Fibroblast of lung (primary cell): ENCODE measurements at places on chromosomes 5 and 9. TPM values are rescaled to one million over a fixed set of nuclear protein-coding genes. Genes with fewer than 3 reads are reported as not detected.

GRCh38 chr9:29422438-29422837 is 1849.2 kb upstream of the C9orf72 start:
- H3K4me1 ChIP-seq = no peaks in the 10 kb centered on the region
- H3K4me3 ChIP-seq = no peak overlapping the region
- no peak for DNase-seq
- no peaks in the 10 kb centered on the region for H3K36me3 ChIP-seq

DNA sequence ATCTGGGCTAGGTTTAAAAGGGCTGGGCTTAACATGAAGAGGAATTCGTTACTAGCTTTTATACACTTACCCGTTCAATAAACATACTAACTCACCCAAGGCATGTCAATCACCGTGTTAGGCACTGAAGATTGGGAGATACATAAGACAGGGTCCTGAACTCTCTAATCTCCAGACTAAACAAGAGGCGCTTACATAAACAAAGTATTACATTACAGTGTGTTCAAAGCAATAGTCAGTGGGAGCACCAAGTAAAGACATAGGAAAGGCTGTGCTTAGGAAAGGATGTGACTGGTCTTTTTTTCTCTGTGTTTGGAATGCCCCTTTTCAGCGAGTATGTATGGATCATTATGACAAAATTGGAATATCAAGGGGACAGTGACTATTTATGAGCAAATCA is 203.6 kb upstream of the ADRA1B start:
- H3K27ac ChIP-seq = no peak overlapping the region
- no peak overlapping the region for H3K4me3 ChIP-seq

DNA sequence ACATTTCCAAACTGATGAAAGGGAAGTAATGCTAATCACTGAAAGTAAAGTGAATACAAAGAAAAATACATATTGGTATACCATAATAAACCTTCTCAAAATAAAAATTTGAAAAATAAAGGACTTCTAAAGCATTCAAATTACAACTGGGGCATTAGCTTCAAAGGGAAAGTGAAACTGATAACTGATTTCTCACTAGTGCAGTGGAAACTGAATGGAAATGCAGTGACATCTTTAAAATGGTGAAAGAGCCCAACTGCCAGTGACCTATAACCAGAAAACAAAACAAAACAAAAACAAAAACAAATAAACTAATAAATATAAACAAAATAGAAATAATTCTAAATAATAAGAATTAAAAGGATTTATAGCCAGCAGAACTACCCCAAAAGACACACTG is 297.5 kb upstream of the GRIN3A start:
- no peaks in the 10 kb centered on the region for H3K36me3 ChIP-seq
- H3K27me3 ChIP-seq = no peaks in the 10 kb centered on the region
- H3K4me1 ChIP-seq = no peaks in the 10 kb centered on the region
- no peak overlapping the region for H3K27ac ChIP-seq
- DNase-seq = no peak
- no peak overlapping the region for H3K4me3 ChIP-seq

Gene ABLIM3
- total RNA-seq = 37.2 and 48.1 TPM in 2 replicates

Gene TEX48
- total RNA-seq = not detected in 2 replicates

DNA sequence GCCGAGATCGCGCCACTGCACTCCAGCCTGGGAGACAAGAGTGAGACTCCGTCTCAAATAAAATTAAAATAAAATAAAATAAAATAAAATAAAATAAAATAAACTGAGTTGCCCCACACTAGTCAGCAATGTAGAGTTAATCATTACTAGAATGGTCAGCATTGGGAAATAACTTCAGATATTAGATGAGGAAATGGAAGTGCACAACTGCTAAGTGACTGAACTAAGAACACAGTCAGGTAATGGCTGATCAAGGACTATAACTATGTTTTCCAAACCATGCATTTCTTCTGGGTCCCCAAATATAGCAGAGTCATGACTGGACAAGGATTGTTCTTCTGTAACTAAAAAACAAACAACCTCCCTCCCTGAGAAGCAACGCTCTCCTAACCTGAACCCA is 17.1 kb downstream of the OTP start:
- DNase-seq = no peak
- H3K27me3 ChIP-seq = peaks cover 7% of the 10 kb centered on the region
- no peak overlapping the region for H3K27ac ChIP-seq
- H3K36me3 ChIP-seq = no peaks in the 10 kb centered on the region
- no peak overlapping the region for H3K4me3 ChIP-seq

DNA sequence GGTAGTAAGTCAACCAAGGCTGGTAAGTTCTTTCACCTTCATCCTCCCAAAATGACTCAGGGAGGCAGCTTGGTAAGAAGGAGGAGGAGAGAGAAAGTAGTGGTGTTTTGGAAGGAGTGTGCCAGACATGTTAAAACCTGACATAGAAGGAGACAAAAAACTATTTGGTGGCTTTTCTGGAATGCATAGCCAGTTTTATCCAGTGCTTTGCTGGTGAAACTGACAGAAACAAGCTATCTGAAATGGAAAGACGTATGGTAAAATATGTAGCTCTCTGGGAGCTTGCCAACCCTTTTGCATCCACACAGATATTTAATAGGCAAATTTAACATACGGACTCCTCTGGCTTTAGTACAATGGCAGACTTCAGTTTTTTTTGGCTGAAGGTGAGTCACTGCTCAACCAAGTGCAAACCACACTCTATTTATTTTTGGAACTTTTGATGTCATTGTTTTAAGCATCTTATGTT is 45.4 kb downstream of the RAB14 start:
- peak; percentile 90 for DNase-seq
- H3K27me3 ChIP-seq = no peaks in the 10 kb centered on the region
- H3K4me1 ChIP-seq = no peaks in the 10 kb centered on the region
- no peak overlapping the region for H3K4me3 ChIP-seq
- peaks cover 2% of the 10 kb centered on the region for H3K36me3 ChIP-seq

Gene CAMLG
- 60.1 and 69.1 TPM in 2 replicates for total RNA-seq

- H3K27ac ChIP-seq = no peak overlapping the region
- no peaks in the 10 kb centered on the region for H3K4me1 ChIP-seq
- DNase-seq = peak; percentile 72
- H3K36me3 ChIP-seq = no peaks in the 10 kb centered on the region
- no peak overlapping the region for H3K4me3 ChIP-seq
These were observed 26.0 kb downstream of the GABRP start for GRCh38 chr5:170809551-170809950.

DNA sequence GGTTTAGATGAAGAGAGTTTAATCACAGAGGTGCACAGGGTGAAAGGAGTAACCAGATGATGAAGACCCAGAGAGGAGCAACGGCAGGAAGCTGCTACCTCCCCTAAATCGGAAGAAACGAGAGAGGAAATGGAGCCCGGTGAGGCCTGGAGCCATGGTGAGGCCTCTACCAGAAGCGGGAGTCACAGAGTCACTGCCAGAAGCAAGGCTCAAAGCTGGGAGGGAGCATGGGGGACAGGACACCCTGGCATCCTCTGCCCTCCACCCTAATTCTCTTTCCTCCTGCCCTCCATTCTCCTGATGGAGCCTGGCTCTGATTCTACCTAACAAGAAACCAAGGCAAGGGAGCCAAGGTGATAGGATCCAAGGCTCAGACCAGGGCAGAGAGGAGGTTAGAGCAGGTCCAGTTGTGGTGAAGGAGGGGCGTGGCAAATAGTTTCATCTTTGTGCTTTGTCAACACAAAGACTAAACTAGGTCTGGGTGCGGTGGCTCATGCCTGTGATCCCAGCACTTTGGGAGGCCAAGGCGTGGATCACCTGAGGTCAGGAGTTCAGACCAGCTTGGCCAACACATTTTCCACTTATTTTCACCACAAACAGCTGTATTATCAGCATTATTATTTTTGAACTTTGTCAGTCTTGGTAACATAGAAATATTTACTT is 134.4 kb upstream of the RAI14 start:
- no peaks in the 10 kb centered on the region for H3K36me3 ChIP-seq
- H3K27ac ChIP-seq = no peak overlapping the region
- H3K4me1 ChIP-seq = peaks cover 13% of the 10 kb centered on the region
- H3K27me3 ChIP-seq = no peaks in the 10 kb centered on the region
- no peak for DNase-seq

Gene TMEM174
- total RNA-seq = not detected in 2 replicates

DNA sequence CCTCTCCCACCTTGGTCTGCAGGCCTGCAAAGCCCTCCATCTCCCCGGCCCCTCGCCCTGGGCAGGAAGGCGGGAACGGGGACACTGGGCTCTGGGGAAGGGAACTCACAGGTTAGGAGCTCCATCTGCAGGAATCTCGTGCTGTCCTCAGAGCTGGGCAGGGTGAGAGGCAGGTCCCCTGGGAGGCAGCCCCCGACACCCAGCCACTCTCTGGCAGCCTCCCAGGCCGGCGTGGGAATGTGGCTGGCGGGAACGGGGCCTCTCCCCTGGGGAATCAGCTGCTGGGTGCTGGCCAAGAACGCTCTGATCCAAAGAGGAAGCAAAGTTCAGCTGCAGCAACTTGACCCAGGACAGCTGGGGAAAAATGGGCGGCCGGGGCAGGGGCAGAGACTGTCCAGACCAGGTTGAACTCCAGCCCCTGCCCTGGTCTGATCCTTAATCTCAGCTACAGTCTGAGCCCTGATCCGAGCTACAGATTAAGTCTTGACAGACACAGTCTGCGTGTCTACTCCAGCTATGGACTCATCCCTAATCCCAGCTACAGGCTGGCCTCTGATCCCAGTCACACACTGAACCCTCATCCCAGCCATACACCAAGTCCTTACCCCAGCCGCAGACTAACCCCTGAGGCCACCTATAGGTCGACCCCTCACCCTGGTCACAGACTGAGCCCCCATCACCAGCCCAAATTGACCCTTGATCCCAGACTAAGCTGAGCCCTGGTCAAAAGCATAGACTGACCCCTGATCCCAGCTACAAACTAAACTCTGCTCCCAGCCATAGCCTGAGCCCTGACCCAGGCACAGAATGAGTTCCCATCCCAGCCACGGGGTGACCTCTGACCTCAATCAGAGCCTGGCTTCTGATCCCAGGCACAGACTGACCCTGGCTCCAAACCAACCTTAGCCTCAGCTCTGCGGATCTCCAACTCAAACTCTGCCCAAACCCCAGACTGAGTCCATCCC is 37.3 kb upstream of the EGFL7 start:
- peak; percentile 47 for DNase-seq
- H3K27ac ChIP-seq = peak overlapping the region; percentile 14
- H3K36me3 ChIP-seq = no peaks in the 10 kb centered on the region
- H3K4me1 ChIP-seq = peaks cover 9% of the 10 kb centered on the region

GRCh38 chr5:76537073-76537543 is 86.1 kb downstream of the F2RL2 start:
- no peak overlapping the region for H3K27ac ChIP-seq
- H3K36me3 ChIP-seq = no peaks in the 10 kb centered on the region
- DNase-seq = peak; percentile 53
- H3K4me1 ChIP-seq = no peaks in the 10 kb centered on the region
- no peak overlapping the region for H3K4me3 ChIP-seq
- no peaks in the 10 kb centered on the region for H3K27me3 ChIP-seq

DNA sequence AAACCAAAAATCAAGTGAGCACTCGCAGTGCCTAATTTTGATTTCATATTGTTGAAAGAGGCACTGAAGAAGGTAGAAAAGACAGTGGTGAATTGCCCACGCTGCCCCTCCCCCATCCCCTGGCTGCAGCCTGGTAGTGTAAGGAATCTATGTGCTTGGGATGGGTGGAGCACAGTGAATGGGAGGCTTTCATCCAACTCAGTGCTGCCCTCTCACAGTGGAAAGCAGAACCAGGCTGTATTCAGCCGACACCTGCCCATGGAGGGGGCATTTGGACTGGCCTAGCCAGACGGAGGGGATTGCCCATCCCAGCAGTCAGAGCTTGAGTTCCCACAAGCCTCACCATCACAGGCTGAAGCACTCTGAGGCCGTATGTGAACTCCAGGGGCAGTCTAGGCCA is 800.4 kb upstream of the DMAC1 start:
- H3K4me3 ChIP-seq = no peak overlapping the region
- no peaks in the 10 kb centered on the region for H3K4me1 ChIP-seq
- no peaks in the 10 kb centered on the region for H3K27me3 ChIP-seq
- no peak overlapping the region for H3K27ac ChIP-seq
- H3K36me3 ChIP-seq = no peaks in the 10 kb centered on the region

DNA sequence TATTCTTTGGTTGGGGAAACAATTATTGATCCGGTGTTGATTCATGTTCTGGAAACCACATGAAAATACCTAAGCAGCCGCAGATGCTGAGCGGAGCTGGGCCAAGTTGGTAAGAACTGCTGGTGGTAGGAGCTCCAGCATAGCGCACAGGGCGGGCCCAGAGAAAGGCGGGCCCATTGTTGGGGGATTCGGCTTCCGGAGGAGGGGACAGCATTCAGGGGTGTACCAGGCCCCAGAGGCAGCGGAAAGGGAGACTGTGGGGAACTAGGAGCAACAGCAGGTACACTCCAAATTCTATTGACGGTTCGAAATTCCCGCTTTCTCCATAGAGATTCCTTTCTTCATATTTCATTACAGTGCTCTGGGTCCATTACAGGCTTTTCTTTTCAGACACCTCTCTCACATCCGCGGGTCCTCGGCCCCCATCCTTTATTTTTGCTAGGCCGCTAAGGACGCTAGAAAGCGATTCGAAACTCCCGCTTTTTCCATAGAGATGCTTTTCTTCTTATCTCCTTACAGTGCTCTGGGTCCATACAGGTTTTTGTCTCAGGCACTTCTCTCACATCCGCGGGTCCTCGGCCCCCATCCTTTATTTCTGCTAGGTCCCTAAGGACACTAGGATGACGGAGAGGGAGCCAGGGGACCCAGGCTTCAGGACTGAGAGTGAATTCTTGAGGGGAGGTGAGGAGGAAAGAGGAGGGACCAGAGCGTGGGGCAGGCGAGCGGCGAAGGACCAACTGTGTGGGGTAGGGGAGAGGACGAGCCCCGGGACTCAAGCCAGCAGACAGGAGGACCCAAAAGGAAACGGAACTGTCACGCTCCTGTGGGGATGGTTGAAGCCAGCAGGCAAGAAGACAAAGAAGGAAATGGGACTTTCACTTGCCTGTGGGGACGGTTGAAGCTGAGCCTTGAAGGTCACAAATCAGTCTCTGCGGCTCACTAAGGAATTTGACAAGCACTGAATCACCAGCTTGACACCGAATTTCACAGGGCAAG is at the start of gene CCDC152:
TSS of gene CCDC152 (plus strand) at position 213 of the 996 bp plus-strand sequence. CDS start 2,304 bp downstream, outside the sequence.
- H3K27me3 ChIP-seq = no peaks in the 10 kb centered on the region
- DNase-seq = peak; percentile 51
- no peaks in the 10 kb centered on the region for H3K36me3 ChIP-seq
- H3K27ac ChIP-seq = no peak within 1 kb of the TSS
- no peaks in the 10 kb centered on the region for H3K4me1 ChIP-seq

- H3K4me3 ChIP-seq = no peak overlapping the region
- DNase-seq = no peak
- no peaks in the 10 kb centered on the region for H3K27me3 ChIP-seq
- H3K4me1 ChIP-seq = peaks cover 2% of the 10 kb centered on the region
- no peaks in the 10 kb centered on the region for H3K36me3 ChIP-seq
- no peak overlapping the region for H3K27ac ChIP-seq
These were observed 3.8 kb downstream of the SRD5A1 start for GRCh38 chr5:6637022-6637421.

GRCh38 chr5:127506616-127507015 is 10.8 kb upstream of the PRRC1 start:
- no peak overlapping the region for H3K27ac ChIP-seq
- no peak for DNase-seq
- H3K4me1 ChIP-seq = no peaks in the 10 kb centered on the region
- H3K4me3 ChIP-seq = no peak overlapping the region
